ENCODE measurements at places on chromosomes 2 and 18.

DNA sequence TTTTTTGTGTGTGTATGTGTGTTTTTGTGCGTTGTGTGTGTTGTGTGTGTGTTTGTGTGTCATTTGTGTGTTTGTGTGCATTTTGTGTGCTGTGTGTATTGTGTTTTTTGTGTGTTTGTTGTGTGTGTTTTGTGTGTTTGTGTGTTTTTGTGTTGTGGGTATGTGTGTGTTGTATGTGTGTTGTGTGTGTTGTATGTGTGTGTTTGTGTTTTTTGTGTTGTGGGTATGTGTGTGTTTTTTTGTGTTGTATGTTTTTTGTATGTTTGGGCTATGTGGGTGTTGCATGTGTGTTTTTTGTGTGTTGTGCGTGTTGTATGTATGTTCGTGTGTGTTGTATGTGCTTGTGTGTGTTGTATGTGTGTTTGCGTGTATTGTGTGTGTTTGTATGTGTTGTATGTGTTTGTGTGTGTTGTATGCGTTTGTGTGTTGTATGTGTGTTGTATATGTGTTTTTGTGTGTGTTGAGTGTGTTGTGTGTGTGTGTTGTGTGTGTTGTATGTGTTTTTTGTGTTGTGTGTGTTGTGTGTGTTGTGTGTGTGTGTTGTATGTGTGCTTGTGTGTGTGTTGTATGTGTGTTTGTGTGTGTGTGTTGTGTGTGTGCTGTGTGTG, 275.3 kb downstream of the HRH4 start:
- DNase-seq = no peak

GRCh38 chr18:38413193-38413592, 847.6 kb upstream of the CELF4 start:
- DNase-seq = no peak

GRCh38 chr2:208074610-208075356, 49.5 kb upstream of the PLEKHM3 start:
- no peak for DNase-seq

- peak; percentile 83 for DNase-seq
Observed at GRCh38 chr2:111705711-111706336, 178.2 kb downstream of the ANAPC1 start.

DNA sequence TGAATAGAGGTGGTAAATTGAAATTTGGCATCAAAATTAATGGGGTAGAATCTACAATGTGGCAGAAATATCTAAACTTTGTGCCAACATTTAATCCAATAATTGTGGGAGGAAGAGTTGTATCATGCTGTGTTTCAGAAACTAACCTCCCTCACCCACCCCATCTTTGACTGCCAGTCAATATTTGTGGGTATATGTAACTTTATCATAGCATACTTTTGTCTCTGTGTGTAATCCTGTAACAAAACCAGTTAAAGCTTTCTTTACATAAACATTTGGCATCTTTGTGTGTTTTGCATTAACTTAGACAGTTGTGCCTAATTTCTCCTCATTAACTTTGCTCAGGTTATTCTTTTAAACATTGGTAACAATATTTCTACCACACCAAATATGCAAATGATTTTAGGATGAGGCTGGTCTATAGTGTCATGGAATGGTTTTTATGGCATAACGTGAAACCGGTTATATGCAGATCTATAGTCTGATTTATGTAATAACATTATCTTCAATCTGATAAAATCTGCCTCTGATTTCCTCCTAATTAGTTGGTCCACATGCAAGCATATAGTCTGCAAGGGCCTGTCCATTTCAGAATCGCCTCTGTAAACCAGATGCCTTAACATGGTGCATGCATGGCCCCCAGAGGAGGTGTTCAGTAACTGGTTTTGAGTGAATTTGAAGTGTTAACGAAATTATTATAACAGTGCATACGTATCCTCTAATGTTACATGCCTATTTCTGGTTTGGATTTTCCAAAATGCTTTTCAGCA, 84.3 kb downstream of the ACSL3 start:
- no peak for DNase-seq

- no peak for DNase-seq
Observed at GRCh38 chr2:237057893-237058300, 27.8 kb upstream of the COPS8 start.

GRCh38 chr18:6941996-6942395, 175.6 kb downstream of the LAMA1 start:
- no peak for DNase-seq

DNA sequence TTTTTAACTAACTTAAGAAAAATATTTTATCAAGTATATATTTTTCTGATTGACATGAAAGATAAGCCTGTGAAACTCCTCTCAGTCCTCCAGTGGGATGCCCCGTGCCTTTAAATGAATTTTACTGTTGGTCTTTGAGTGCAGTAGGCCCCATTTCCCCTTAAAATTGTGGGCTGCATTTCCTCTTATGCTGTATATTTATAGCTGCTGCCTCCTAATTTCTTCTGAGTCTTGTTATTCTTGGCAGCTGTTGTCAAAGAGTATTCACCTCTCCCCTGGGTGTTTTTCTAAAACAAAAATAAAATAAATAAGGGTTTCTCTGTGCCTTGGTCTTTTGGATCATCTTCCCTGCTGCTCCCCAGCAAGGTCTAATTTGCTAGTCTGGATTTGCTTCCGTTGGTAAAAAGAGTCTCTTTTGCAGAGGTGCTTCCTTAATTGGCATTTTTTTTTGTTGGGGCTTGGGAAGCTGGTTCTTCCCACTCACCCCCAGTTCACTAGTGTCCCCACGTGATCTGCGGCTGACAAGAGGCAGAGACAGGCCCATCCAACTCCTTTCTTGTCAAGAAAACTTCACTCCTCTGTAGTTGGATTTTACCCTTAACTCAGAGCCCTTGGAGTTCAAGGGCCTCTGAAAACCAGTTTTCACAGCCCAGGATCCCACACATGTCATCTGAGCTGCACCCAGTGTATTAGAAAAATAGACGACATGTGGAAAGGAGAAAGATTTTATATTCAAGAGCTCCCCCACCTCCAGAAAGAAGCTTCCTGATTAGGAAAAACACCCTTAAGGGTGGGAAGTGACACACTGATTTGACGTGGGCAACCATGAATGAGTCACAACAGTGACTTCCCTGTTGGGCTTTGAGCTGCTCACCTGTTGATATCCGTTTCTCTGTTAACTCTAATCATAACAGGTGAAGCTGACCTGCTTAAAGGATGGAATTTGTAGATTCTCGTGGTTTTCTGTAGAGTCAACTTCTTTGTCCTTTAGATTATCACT, 431.5 kb downstream of the DCDC2C start:
- peak; percentile 25 for DNase-seq

Data from HT-29 (cell line).